ENCODE measurements at places on chromosomes 16 and 17.
A peak's percentile ranks its signal among the peaks of the same experiment; 100 is the strongest.

DNA sequence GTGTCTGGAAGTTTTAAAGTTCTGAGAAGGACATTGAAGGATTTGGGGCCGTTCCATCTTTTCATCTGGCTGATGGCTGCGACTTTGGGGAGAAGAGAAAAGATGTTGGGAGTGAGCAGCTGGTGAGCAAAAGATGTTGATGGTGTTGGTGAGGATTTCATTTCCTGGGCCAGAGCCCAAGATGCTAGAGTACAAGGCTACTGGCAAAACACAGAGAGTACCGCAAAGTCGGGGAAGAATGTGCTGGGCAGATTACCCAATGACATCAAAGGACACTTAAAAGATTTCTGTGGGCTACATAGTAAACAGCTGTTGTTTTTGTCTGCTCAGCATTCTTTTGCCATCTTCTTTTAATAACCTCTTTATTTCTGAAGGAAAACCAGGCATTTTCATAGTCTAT, 49.4 kb upstream of the GAS7 start:
- no peak overlapping the region for H3K4me3 ChIP-seq
- no peak overlapping the region for H3K27ac ChIP-seq
- no peak for DNase-seq
- peaks cover 5% of the 10 kb centered on the region for H3K27me3 ChIP-seq

- no peak overlapping the region for H3K27ac ChIP-seq
- DNase-seq = no peak
- H3K4me3 ChIP-seq = no peak overlapping the region
- H3K36me3 ChIP-seq = peaks cover 39% of the 10 kb centered on the region
Measured at GRCh38 chr16:3770530-3770929, 53.2 kb upstream of the TRAP1 start.

GRCh38 chr17:82320140-82320840, 2.9 kb upstream of the CD7 start:
- no peak overlapping the region for H3K27ac ChIP-seq
- DNase-seq = no peak
- no peaks in the 10 kb centered on the region for H3K36me3 ChIP-seq
- H3K4me1 ChIP-seq = no peaks in the 10 kb centered on the region

- H3K36me3 ChIP-seq = peaks cover 10% of the 10 kb centered on the region
- no peak overlapping the region for H3K4me3 ChIP-seq
- peak; percentile 32 for DNase-seq
- no peak overlapping the region for H3K27ac ChIP-seq
Measured at GRCh38 chr16:20799599-20799998, 6.7 kb downstream of the ERI2 start.

- H3K27ac ChIP-seq = no peak overlapping the region
- DNase-seq = no peak
- peaks cover 5% of the 10 kb centered on the region for H3K4me1 ChIP-seq
- H3K36me3 ChIP-seq = no peaks in the 10 kb centered on the region
- no peak overlapping the region for H3K4me3 ChIP-seq
- H3K27me3 ChIP-seq = no peaks in the 10 kb centered on the region
Measured at GRCh38 chr17:39352511-39352910, 48.9 kb downstream of the FBXL20 start.

DNA sequence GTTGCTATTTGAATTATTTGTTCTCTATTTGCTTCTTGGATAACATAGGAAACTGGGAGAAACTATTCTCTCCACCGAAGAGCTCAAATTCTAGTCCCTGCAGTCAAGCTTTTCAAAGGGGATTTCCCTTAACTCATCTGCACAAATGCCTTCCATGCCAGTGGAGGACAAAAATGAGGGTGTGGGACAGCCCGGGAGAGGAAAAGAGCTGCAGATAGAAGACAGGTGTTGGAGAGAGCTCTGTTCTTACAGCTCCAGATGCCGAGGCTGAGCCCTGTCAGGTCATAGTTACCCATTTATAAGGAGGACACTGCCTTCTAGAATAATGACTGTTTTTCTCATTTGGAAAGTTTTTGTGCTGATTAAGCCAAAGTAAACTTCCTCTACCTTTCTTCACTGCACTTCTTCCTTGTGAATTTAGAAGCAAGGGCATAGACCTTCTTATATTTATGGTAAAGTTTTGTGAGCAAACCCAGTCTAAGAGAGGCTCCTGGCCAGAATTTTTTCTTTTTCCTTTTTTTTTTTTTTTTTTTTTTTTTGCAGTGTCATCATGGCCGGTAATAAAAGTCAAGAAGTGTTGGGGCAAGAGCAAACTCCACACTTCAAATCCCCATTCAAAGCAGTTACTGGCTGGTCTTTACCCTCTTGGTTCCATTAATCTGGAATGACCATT, 177.2 kb downstream of the ABCC12 start:
- H3K27ac ChIP-seq = no peak overlapping the region
- no peak for DNase-seq
- H3K27me3 ChIP-seq = peaks cover 7% of the 10 kb centered on the region
- H3K4me3 ChIP-seq = no peak overlapping the region

DNA sequence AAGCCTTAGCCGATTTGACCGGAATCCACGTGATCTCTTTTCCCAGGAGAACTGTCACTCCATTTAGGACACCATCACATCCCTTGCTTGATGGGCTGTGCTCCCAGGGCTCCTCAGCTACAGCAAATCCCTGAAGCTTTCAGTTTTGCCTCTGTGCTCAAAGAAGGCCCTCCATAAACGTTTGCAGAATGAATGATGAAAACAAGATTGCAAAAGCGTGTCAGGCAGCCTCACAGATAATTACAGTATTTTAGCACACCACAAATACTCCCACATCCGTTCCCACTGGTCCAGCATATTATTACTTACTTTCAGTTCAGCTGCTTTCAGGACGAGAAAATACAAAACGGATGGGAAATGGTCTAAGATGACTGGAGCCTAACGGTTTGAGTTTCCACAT, 84.6 kb downstream of the USP31 start:
- no peak overlapping the region for H3K4me3 ChIP-seq
- no peaks in the 10 kb centered on the region for H3K27me3 ChIP-seq
- no peak for DNase-seq

- H3K4me3 ChIP-seq = no peak overlapping the region
- H3K27ac ChIP-seq = peak overlapping the region; percentile 2
- H3K36me3 ChIP-seq = peaks cover 9% of the 10 kb centered on the region
- H3K27me3 ChIP-seq = no peaks in the 10 kb centered on the region
- peak; percentile 69 for DNase-seq
Measured at GRCh38 chr17:37187262-37187661, 188.5 kb upstream of the C17orf78 start.

- no peak overlapping the region for H3K27ac ChIP-seq
- H3K4me1 ChIP-seq = peaks cover 41% of the 10 kb centered on the region
- H3K36me3 ChIP-seq = no peaks in the 10 kb centered on the region
- H3K27me3 ChIP-seq = no peaks in the 10 kb centered on the region
- peak; percentile 72 for DNase-seq
Measured at GRCh38 chr17:79991140-79991923, 44.3 kb downstream of the TBC1D16 start.

GRCh38 chr17:74222399-74222798, 9.0 kb downstream of the TTYH2 start:
- no peak overlapping the region for H3K27ac ChIP-seq
- no peaks in the 10 kb centered on the region for H3K36me3 ChIP-seq
- no peaks in the 10 kb centered on the region for H3K4me1 ChIP-seq
- no peak for DNase-seq
- peaks cover 9% of the 10 kb centered on the region for H3K27me3 ChIP-seq

- H3K27ac ChIP-seq = peak overlapping the region; percentile 58
- DNase-seq = peak; percentile 51
- no peaks in the 10 kb centered on the region for H3K27me3 ChIP-seq
- peaks cover 46% of the 10 kb centered on the region for H3K4me1 ChIP-seq
- peaks cover 9% of the 10 kb centered on the region for H3K36me3 ChIP-seq
Measured at GRCh38 chr17:13337864-13338371, 263.8 kb downstream of the HS3ST3A1 start.

- no peaks in the 10 kb centered on the region for H3K36me3 ChIP-seq
- H3K27ac ChIP-seq = no peak overlapping the region
- no peak overlapping the region for H3K4me3 ChIP-seq
- H3K4me1 ChIP-seq = no peaks in the 10 kb centered on the region
- H3K27me3 ChIP-seq = peaks cover 54% of the 10 kb centered on the region
Measured at GRCh38 chr16:56192986-56193945, 2.0 kb downstream of the GNAO1 start.

GRCh38 chr16:27102701-27103575, 36.2 kb downstream of the C16orf82 start:
- H3K36me3 ChIP-seq = no peaks in the 10 kb centered on the region
- no peak overlapping the region for H3K27ac ChIP-seq
- no peak for DNase-seq
- H3K4me3 ChIP-seq = no peak overlapping the region
- no peaks in the 10 kb centered on the region for H3K4me1 ChIP-seq

GRCh38 chr16:35131429-35131828, 1672.0 kb downstream of the TP53TG3F start:
- H3K36me3 ChIP-seq = no peaks in the 10 kb centered on the region
- no peaks in the 10 kb centered on the region for H3K4me1 ChIP-seq
- DNase-seq = no peak
- no peaks in the 10 kb centered on the region for H3K27me3 ChIP-seq
- H3K4me3 ChIP-seq = no peak overlapping the region
- no peak overlapping the region for H3K27ac ChIP-seq

GRCh38 chr16:11824362-11824761, 27.0 kb downstream of the RSL1D1 start:
- no peaks in the 10 kb centered on the region for H3K36me3 ChIP-seq
- H3K4me3 ChIP-seq = no peak overlapping the region
- H3K27me3 ChIP-seq = no peaks in the 10 kb centered on the region
- H3K4me1 ChIP-seq = peaks cover 8% of the 10 kb centered on the region
- no peak overlapping the region for H3K27ac ChIP-seq
- DNase-seq = peak; percentile 25

- no peak overlapping the region for H3K27ac ChIP-seq
- no peaks in the 10 kb centered on the region for H3K36me3 ChIP-seq
- no peak overlapping the region for H3K4me3 ChIP-seq
- no peaks in the 10 kb centered on the region for H3K4me1 ChIP-seq
- H3K27me3 ChIP-seq = peaks cover 10% of the 10 kb centered on the region
Measured at GRCh38 chr16:563072-563644, 3.0 kb downstream of the PRR35 start.

GRCh38 chr17:4728124-4728523, 3.1 kb upstream of the MED11 start:
- no peaks in the 10 kb centered on the region for H3K36me3 ChIP-seq
- no peak overlapping the region for H3K27ac ChIP-seq

Data from HFFc6 (cell line).